ENCODE measurements at places on chromosomes 4 and X.

- no peak for DNase-seq
These were observed 206.6 kb upstream of the GYPA start for GRCh38 chr4:144347121-144347520.

DNA sequence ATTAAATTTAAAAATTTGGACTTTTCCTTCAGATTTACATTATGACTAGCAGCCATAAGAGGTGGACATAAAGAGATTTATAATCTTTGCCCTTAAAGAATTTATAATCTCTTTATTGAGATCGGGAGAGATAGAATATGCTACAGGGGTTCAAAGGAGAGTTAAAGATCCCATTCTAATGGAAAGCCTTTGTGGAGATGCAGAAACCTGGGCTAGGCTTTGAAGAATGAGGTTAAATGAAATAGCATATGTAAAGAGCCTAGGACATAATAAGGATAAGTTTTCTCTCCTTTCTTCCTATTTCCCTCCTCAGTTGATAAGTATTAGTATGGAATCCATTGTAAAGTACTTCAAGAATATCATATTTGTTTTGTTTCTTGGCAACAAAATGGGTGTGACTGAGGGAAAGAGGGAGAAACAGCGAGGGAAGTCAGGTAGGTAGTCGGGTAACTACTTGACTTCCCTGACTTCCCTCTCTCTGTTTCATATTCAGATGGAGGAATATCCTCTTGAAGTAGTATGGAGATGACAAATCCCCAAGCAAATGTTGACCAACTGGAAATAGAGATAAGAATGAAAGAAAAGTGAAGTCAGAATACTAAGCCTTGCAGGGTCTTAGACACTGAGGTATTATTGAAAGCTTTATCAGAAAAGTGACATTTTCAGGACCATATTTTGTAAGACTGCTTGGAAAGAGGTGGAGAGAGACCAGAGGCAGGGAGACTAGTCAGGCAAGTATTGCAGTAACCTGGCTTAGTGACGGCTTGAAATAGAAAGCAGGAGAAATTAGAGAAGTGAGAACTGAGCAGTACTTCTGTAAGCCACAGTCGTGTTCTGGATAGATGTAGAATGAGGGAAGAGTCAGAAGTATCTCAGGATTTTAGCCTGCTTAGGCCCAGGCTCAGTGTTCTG, 82.9 kb downstream of the PDLIM5 start:
- no peak for DNase-seq

GRCh38 chrX:46903458-46904242, 8.6 kb upstream of the JADE3 start:
- DNase-seq = no peak

- no peak for DNase-seq
These were observed 70.2 kb downstream of the MTMR1 start for GRCh38 chrX:150763303-150763797.

DNA sequence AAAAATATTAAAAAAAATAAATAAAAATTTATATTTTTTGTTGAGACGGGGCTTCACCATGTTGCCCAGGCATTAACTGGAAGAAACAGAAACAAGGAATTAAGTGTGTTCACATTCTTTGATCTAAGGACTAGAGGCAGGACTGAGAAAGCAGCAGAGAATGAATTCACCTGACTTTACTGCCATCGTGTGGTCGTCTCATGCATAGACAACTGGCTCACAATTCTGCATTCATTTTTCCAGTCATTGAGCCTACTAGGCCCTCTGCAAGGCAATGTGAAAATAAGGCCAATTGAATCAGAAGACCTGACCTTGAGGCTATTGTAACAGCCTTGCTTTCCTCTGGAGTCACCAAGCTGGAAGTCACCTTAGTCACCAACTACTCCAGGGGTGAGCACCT, 37.4 kb downstream of the LHFPL1 start:
- DNase-seq = no peak

DNA sequence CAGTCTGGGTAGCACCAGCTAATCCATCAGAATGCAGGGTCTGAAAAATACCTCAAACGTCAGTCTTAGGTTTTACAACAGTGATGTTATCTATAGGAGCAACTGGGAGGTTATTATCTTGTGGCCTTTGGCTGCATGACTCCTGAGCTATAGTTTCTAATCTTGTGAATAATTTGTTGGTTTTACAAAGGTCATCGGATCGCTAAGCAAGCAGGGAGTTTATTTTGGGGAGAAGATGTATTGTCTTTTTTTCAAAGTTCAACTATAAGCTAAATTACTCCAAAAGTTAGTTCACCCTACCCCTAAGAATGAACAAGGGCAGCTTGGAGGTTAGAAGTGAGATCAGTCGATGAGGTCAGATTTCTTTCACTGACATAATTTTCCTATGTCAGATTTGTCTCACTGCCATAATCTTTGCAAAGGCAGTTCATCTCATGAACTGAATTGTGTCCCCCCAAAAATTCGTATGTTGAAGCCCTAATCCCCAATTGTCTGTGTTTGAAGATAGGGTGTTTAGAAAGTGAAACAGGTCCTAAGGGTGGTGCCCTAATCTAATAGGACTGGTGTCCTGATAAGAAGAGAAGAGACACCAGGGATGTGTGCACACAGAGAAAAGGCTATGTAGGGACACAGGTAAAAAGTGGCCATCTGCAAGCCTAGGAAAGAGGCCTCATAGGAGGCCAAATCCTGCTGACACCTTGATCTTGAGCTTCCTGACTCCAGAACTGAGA, 175.8 kb upstream of the GALNT7 start:
- no peak for DNase-seq

DNA sequence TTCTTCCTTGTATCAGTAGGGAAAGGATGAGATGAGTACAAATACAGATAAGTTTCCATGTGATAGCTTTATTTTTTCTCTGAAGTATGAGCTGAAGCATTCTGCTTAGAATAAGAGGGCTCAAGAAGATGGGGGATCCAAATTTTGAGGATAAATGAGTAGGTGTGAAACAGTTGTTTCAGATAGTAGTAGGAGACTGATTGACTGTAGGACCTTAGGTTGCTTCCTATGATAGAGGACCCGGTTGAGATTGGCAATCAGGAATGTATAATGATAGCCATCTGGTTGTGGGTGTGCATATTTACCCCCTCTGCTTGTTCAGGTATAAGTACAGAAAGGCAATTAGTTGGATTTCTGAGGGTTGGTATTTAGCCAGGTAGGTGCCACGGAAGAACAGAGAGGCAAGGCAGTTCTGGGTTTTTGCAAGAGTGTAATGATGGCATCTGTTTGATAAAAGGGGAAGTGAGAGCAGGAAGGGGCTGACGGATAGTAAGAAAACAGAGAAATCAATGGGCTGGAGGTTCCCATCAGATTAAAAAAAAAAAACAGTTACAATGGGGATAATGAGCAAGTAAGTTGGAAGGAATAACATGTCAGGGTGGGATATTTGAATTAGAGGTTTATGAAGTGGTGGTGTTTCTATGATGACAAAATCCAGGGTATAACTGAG, 13.7 kb downstream of the OCRL start:
- DNase-seq = no peak

DNA sequence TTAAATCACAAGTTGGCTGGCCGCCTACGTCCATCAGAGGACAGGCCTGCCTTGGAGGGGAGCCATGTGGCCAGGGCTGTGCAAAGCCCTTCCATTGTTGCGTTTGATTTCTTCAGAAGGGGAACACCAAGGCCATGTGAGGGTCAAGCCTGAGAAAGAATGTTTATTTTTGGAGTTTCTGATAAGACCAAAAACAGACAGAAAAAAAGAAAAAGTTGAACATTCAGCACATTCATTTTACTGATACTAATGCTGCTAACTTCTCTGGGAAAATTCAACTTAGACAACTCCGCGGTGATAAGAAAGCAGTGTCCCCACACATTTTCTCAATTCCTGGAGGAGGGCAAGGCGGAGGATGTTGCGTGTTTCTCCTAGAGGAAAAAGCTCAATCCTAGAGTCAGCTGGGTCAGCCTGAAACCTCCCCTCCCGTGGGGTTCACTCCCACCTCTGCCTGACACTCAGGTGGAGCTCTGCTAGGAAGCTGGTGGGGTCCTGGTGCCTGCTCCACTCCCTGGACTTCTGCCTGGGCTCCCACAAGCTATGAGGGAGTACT, 63.5 kb downstream of the ANAPC4 start:
- no peak for DNase-seq

DNA sequence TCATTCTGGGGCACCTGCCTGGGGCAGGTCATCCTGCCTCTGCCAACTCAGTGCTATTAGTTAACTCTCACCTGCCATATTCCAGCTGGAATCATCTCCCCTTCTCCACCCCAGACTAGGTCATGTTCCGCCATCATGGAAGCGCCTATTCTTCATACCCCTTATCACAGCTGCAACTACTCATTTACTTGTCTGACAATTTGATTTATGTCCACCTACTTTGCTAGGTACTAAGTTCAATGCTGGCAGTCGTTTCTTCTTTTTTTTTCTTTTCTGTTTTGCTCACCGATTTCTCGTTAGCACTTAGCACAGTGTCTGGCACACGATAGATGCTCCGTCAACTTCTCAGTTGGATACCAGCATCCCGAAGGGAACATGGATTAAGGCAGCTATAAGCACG, 1.1 kb upstream of the FMR1 start:
- no peak for DNase-seq

- DNase-seq = no peak
These were observed 78.9 kb upstream of the SLC4A4 start for GRCh38 chr4:71259911-71260331.

DNA sequence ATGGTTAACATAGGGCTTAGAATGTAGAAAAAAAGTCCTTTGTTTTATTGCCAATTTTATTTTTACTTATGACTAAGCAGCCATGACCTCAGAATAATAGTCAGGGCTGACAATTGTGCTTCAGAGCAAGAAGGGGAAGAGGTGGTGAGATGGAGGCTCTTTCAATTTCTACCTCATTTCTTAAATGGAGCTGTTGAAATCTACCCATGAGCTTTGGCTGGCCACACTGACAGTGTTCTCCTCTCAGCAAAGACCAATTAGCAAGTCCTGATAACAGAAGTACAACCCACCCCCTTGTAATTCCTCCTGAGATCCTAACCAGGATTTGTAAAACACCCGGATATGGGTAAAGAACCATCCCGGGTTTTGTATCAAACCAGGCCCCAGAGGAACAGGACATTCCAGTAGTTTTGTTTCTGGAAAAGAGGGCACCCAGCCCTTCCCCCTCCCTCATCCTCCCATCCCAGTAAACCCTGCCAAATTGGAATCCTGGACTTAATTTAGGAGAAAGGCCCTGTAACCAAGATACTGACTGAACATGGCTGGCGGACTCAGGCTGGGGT, at the start of gene HEPH:
Gene HEPH, plus strand, starts transcription at position 399 of the 563 bp plus-strand sequence. CDS start 6,324 bp downstream, outside the sequence.
- no peak for DNase-seq

DNA sequence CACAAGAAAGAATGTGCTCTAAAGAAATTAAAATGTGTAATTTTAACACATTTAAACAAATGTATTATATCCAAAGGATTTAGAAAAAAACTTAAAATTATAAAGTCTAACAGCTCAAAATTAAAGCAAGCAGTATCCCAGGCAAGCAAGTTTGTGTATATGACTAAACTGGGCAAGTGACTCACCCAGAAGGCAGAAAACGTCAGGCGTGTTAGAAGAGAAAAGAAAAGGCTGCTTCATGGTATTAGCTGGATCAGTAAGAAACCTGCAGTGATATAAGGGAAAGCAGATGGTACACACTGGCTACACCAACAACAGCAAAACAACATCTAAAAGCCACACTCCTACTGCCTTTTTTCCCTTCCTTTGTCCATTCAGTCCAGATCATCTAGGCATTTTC, 250.6 kb upstream of the NDST3 start:
- no peak for DNase-seq

DNA sequence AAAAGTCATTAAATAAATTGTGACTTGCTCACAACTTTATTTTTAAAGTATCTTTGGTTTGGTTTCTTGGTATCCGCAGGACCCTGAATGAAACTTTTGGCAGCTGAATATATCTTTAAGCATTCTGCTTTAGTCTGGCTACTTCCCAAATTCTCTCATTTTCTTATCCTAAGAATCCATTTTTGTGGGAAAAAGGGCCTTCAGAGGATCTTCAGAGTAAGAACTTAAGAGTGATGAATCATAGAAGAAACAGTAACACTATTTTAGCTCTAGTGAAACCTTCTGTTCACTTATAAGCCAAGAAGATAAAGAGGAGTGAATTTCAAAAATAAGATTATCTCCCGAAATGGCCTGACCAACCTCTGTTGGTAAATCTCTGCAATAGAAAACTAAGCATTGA, 540.6 kb upstream of the MAGEB18 start:
- DNase-seq = no peak

DNA sequence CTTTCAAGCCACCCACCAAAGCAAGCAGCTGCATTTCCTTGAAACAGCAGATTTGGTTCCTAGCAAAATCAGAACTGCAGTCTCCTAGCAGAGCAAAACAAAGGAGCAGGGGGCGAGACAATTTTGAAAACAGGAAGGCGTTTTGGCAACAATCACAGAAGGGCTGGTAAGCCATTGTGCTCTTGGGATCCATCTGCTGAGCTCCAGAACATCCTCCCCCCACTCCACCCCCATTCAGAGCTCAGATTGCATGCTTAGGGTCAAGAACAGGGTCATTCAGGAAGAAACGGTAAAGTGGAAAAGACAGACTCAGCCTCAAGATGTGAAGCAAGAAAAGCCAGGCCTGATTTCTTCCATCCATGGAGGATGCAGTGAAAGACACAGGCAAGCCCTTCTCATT, 7.6 kb upstream of the PCDH19 start:
- DNase-seq = no peak

GRCh38 chrX:53950130-53950733, 94.0 kb downstream of the PHF8 start:
- no peak for DNase-seq

DNA sequence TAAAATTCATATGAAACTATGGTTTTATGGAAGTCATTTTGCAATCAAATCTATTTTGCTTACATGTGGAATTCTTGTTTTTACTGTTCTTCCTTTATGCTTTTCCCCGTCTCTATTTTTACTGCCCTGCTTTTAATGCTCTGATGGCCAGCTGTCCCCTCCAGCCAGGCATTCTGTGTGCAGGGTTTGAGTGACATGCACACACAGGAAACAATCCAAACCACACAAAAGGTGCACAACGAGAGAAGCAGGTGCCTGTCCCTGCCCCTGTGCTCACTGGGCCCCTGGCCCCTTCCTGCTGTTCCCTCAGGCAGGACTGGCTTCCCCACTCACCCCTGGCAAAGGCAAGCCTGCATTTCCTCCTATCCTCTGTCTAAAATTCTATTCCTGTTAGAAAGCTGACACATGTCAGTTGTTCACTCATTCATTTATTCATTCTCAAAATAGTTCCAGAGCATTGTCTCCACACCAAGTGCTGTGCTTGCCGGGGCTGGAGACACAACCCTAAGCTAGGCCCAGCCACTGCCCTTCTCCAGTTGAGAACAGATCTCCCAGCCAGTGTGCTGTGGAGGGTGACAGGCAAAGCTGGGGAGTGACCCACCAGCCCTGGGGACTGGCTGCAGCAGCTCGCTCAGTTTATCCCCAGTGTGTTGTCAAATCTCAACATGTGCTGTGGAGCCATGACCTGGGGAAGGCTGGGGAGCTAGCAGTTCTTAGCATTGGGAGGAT, 346.3 kb downstream of the FBXW7 start:
- no peak for DNase-seq

Data from stimulated activated CD8-positive, alpha-beta memory T cell treated with anti-CD3 and anti-CD28 coated beads, Interleukin-4, amount 100 ng/mL, for 1 hour (primary cell).